ENCODE measurements at places on chromosomes 11 and 22. TPM values are rescaled to one million over a fixed set of nuclear protein-coding genes. Genes with fewer than 3 reads are reported as not detected.

DSCAML1 gene
- 9.0 TPM for total RNA-seq

OR6T1 gene
- total RNA-seq = not detected

CTSW gene
- 0.81 TPM for total RNA-seq

SHANK2 gene
- total RNA-seq = 35.9 TPM

SCUBE1 gene
- not detected for total RNA-seq

SMC1B gene
- not detected for total RNA-seq

CCDC89 gene
- 1.3 TPM for total RNA-seq

PRG3 gene
- total RNA-seq = not detected

LRP5 gene
- total RNA-seq = 42.1 TPM

KRTAP5-11 gene
- total RNA-seq = not detected

H19 gene
- 607 TPM for total RNA-seq

DKK3 gene
- 83.7 TPM for total RNA-seq

SCGB2A2 gene
- total RNA-seq = not detected

OR8D1 gene
- not detected for total RNA-seq

GPHA2 gene
- total RNA-seq = not detected

C11orf42 gene
- not detected for total RNA-seq

GGTLC2 gene
- total RNA-seq = not detected

OR8A1 gene
- not detected for total RNA-seq

KCNC1 gene
- total RNA-seq = not detected

NLRP10 gene
- under 0.01 TPM for total RNA-seq

GLB1L3 gene
- 0.16 TPM for total RNA-seq

HOATZ gene
- not detected for total RNA-seq

INSC gene
- 0.13 TPM for total RNA-seq

POLR2F gene
- 61.7 TPM for total RNA-seq

HTR3B gene
- total RNA-seq = not detected

IGSF9B gene
- total RNA-seq = 2.9 TPM

BCR gene
- total RNA-seq = 51.7 TPM

SAA4 gene
- 0.33 TPM for total RNA-seq

PDE2A gene
- total RNA-seq = not detected

CATSPER1 gene
- 1.0 TPM for total RNA-seq

KRTAP5-5 gene
- total RNA-seq = not detected

FBLN1 gene
- 43.8 TPM for total RNA-seq

PPP1CA gene
- 298 TPM for total RNA-seq

GRIK4 gene
- total RNA-seq = not detected

PATE4 gene
- not detected for total RNA-seq

FAM180B gene
- total RNA-seq = not detected

OR51I1 gene
- not detected for total RNA-seq

HBG2 gene
- total RNA-seq = not detected

RIMBP3C gene
- 0.13 TPM for total RNA-seq

P4HA3 gene
- total RNA-seq = 3.9 TPM

CRYBA4 gene
- total RNA-seq = not detected

SRPRA gene
- total RNA-seq = 82.9 TPM

OR4D5 gene
- not detected for total RNA-seq

CCDC81 gene
- total RNA-seq = 0.76 TPM

TMEM151A gene
- 0.16 TPM for total RNA-seq

KCNJ1 gene
- total RNA-seq = not detected

PLCB3 gene
- 47.6 TPM for total RNA-seq

CD248 gene
- total RNA-seq = 5.1 TPM

INTS4 gene
- total RNA-seq = 17.1 TPM

TMPRSS4 gene
- total RNA-seq = not detected

HTR3A gene
- not detected for total RNA-seq

ENTHD1 gene
- not detected for total RNA-seq
